NCI-H187 treated with DMSO at 0.1 percent for 48 hours (cell line): ENCODE measurements at places on chromosomes 5 and 9.

DNA sequence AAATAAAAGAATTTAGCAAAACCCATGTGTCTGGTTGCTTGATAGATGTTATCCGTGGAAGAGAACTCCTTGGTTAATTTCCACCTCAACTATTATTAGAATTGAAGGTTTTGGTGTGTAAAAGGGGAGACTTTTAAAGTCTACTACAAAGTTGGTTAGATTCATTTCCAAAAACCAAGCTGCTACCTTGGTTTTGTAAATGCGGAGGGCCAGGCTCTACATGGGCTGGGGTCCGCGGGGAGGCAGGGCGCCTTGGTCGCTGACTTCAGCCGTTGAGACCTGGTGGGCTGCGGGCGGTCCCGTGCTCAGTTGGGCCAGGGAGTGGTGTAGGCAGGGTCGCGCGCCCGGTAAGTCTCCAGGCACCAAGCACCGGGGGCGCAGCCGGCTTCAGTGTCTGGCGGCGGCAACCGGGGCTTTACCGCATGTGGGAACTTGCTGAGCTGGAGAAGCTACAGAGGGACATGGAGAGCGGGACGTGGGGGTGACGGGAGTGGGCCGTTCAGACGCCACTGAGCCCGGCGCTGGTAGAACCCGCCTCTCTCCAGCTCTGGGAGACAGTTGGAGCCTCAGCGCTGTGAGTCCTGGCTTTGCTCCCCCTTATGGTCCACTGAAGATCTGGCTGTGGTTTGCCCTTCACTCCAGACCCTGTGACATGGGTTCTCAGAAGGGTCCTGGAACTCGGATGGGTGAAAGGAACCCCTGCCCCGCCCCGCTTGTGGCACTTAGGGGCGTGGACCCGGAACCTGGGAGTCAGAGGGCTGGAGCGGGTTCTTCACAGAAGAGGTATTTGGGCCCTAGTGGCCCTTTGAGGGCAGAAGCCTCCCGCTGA is 11.8 kb downstream of the NR2F1 start:
- no peak for DNase-seq

DNA sequence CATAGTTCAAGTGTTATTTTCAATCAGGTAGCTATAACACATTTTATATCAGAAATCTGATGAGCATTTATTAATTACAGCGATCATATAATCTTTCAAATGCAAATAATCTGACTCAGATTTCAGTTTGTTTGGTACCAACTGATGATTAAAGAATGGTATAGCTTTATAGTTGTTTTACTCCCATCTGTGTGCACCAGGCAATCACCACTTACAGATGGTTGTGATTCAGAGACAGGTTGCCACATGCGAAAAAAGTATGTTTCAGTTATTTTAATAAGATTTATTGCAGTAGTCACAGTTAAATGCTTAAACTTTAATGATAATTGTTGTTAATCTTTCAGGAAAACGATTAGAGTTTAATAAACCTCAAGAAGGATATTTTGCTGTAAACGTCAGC is 155.1 kb upstream of the ARRDC3 start:
- no peak for DNase-seq

DNA sequence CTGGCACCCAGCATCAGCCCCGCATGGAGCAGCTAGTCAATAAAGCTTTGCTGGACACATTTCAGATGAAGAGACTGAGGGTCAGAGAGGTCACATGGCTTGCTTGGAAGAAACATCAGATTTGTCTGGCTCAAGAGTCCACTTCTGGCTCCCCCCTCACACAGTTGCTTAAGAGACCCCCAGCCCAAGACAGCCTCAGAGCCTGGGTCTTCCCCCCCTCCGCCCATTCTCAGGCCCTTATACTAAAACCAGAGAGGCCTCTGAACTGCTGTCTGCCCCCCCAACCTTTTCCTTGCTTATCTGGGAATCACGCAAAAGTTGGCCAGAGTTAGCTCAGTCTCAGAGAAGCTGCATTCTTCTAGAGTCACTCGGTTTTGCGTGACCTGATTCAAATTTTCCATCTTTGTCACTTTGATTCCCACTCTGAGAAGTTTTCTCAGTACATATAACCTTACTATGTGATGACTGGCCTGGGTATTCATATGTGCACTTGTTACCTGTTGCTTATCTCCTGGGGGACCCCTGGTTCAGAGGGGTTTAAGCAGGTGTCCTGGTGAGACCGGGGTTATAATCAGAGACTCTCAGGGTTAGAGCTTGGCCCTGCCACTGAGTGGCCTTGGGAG is 145.4 kb upstream of the IER5L start:
- DNase-seq, result no peak

DNA sequence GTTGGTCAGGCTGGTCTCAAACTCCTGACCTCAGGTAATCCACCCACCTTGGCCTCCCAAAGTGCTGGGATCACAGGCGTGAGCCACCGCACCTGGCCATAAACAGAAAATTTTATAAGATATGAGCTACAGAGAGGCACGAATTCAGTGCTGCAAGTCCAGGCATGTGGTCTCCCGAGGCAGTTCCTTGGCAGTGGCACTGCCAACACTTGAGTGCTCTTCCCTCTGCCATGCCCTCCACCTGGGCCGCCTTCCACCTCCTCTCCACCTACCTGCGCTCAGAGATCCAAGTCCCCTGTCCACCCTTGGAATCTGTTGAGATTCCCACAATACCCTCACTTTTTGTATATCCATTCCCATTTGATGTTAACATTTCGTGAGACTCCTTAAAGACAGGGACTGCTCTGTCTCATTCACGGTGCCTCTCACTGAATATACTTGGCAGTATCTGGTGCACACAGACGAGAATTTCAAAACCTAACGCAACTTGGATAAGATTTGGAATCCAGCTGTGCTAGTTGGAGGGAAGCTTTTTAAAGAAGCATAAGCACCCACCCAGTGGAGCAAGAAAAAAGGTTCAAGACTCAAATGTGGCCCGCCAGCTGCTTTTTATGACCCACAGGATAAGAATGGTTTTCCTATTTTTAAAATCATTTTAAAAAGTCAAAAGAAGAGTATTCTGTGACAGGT is 68.3 kb downstream of the DCP2 start:
- DNase-seq, result no peak

- no peak for DNase-seq
Observed at GRCh38 chr5:27172693-27173092, 134.3 kb upstream of the CDH9 start.

- no peak for DNase-seq
Observed at GRCh38 chr5:158995694-158996173, 104.0 kb downstream of the EBF1 start.

- no peak for DNase-seq
Observed at GRCh38 chr5:65766781-65767180, 44.8 kb downstream of the NLN start.

GRCh38 chr5:63085561-63085960 is 506.9 kb downstream of the LRRC70 start:
- DNase-seq, result no peak

GRCh38 chr5:68576805-68577204 is 361.2 kb downstream of the PIK3R1 start:
- DNase-seq, result no peak

DNA sequence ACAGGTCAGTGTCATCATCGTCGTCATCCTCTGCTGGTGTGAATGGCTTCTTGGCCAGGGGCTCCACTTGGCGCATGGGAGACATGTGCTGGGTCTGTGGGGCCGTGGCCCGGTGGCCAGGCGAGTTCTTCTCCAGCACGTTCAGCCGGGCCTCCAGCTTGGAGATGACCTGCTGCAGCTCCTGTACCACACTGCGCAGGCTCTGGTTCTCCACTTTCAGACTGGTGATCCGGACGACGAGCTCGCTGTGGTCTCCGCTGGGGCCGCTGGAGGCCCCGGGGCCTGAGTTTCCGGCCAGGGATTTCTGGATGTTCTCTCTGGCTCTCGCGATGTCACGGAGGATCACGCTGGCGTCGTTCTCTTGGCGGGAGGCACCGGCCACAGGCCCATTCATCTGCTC is 40.6 kb downstream of the ZNF484 start:
- no peak for DNase-seq

DNA sequence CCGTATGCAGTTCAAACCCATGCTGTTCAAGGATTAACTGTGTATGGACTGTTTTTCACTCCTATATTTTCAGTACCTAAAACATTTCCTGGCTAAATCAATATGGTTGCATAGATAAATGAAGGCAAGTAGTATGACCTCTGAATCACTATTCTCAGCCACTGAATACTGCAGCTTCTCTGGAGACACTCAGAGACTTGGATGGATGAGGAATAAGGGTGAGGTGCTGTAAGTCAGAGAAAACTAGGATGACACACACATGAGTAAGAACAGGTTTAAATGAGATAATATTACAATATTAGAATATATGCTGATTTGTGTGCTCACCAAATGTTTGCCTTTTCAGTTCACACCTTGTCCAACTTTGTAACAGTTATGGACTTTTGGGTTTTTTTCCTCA is 26.0 kb upstream of the ANXA1 start:
- no peak for DNase-seq

GRCh38 chr9:76395381-76395780 is 1.2 kb upstream of the RFK start:
- no peak for DNase-seq

DNA sequence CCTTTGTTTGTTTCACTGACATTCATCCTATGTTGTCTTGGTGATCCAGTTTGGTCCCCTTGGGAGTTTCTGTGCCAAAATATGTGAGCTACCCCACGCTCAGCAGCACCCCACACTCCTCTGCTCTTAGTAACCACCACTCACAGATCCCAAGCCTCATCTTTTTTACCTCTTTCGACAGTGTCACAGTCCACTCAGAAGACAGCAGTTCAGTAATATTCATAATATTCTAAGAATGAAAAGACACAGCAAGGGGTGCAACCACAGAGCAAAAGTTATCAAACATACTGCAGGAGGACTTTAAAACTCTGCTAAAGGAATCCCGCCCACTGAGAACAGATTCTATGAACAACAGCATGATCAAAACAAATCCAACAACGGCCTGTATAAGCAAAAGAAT is 28.2 kb downstream of the RNF130 start:
- DNase-seq, result no peak

GRCh38 chr5:145340099-145340498 is 495.0 kb downstream of the PRELID2 start:
- no peak for DNase-seq

GRCh38 chr5:134178096-134178419 is 1.3 kb upstream of the SKP1 start:
- no peak for DNase-seq

GRCh38 chr5:39657943-39658342 is 233.2 kb upstream of the DAB2 start:
- no peak for DNase-seq

DNA sequence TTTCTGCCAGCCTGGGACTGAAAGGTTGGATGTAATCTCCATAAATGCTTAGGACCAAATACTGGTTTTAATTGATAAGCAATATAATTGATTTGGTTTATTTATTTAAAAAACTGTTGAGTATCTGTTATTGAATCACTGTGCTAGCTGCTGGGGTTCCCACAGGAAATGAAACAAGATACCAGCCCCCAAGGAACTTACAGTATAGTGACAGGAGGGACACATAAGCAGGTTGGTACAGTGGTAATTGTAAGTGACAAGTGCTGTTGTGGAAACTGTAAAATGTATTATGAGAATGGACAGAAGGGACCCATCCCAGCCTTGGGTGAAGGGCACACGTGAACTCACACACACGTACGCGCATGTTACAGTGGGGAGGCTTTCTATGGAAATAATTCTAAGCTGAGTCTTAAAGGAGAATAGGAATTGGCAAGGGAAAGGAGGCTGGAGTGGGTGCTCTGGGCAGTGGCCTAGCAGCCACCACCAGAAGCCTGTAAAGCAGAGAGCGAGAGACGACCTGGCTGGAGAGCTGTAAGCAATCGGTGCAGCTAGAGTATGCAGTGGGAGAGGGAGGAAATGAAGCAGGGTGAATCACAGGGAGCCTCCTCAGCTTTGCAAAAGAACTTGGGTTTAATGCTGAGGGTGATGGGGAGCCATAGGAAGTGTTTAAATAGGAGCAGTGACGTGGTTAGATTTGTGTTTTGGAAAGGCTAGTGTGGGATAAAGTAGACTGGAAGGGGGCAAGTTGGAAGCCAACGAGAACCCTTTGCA is 39.3 kb downstream of the GLRA1 start:
- DNase-seq, result no peak

GRCh38 chr5:111518777-111519176 is 6.4 kb upstream of the STARD4 start:
- no peak for DNase-seq

DNA sequence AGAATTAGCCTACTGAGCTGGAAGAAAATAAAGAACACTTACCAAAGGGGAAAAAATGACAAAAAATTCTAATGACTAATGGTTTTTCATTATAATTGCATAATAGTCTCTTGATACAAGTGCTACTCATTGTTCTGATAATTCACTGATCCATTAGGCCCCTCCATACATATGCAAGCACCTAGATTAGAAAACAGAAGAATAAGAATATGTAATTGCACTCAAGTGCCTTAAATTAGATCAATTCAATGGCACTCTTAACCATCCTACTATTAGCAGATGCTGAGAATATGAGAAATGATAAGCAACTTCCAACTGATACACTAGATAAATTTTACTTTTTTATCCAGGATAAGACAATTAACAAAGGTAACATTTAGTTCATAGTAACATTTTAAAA is 440.9 kb upstream of the C9orf72 start:
- no peak for DNase-seq

DNA sequence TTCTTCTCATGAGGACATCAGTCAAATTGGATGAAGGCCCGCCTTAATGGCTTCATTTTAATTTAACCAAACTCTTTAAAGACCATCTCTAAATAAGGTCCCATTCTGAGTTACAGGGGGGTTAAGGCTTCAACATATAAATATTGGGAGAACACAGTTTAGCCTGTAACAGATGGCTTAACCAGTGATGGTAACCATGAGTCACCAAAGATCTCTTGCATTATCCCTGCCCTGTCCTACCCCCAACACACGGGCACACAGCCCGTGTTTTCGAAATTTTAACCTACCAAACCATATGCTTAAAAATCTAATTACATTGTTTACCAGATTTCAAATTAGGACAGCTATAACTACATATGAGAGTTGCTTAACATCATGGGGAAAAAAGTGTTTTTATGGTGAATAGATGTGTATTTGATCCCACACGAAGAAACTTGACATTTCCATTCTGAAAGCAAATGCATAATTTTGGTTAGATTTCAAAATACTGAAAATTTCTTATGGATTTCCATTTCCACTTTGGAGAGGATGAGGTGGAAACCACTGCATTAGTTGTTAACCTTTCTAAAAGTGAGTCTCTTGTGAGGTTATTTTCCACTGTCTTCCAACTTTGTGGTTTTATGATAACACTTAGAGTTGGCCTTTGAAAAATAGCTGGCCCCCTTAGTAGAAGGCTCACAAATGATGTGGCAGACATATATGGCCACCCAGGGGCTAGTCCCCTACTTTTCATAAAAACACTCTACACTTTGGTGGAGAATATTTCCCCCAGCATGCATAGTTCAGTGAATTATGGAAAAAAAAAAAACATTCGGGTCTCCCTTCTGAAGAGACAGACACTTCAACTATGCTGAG is 849.3 kb downstream of the TLE1 start:
- no peak for DNase-seq

- DNase-seq, result no peak
Observed at GRCh38 chr5:81086881-81087281, 126.7 kb downstream of the RASGRF2 start.

- DNase-seq, result no peak
Observed at GRCh38 chr5:102801371-102801770, 46.3 kb downstream of the PAM start.

- no peak for DNase-seq
Observed at GRCh38 chr5:112576298-112576925, 157.3 kb upstream of the EPB41L4A start.
